ENCODE measurements at places on chromosomes 4 and X. TPM values are rescaled to one million over a fixed set of nuclear protein-coding genes. Genes with fewer than 3 reads are reported as not detected.
A peak's percentile ranks its signal among the peaks of the same experiment; 100 is the strongest.

The RNF212 gene
- total RNA-seq: 1.3 TPM

The SMIM31 gene
- total RNA-seq: not detected

The POF1B gene
- 0.33 TPM for total RNA-seq

The MXRA5 gene
- 13.5 TPM for total RNA-seq

The TKTL2 gene
- total RNA-seq: not detected

The SPP1 gene
- total RNA-seq: 180 TPM

The PDE6B gene
- 1.9 TPM for total RNA-seq

The CEP135 gene
- 10.4 TPM for total RNA-seq

The EFHC2 gene
- total RNA-seq: 0.84 TPM

The FGFR3 gene
- 1.2 TPM for total RNA-seq

The MAGEA2 gene
- total RNA-seq: not detected

The CXCL5 gene
- not detected for total RNA-seq

The XAGE1A gene
- not detected for total RNA-seq

The COL25A1 gene
- total RNA-seq: 2.2 TPM

The MXD4 gene
- 45.7 TPM for total RNA-seq

The CFI gene
- 64.5 TPM for total RNA-seq

- no peak overlapping the region for H3K27ac ChIP-seq
- H3K36me3 ChIP-seq: no peaks in the 10 kb centered on the region
- no peaks in the 10 kb centered on the region for H3K27me3 ChIP-seq
- no peaks in the 10 kb centered on the region for H3K4me1 ChIP-seq
- no peak for DNase-seq
These were observed 586.1 kb upstream of the PITX2 start for GRCh38 chr4:111208970-111209369.

DNA sequence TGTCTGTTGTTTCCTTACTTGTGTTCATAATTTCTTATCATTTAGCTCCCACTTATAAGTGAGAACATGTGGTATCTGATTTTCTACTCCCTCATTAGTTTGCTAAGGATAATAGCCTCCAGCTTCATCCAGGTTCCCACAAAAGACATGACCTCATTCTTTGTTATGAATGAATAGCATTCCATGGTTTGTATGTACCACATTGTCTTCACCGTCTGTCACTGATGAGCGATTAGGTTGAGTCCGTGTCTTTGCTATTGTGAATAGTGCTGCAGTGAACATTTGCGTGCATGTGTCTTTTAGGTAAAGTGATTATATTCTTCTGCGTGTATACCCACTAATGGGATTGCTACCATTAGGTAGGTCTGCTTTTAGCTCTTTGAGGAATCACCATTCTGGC, 624.3 kb upstream of the EPHA5 start:
- H3K27me3 ChIP-seq: no peaks in the 10 kb centered on the region
- DNase-seq: no peak
- H3K27ac ChIP-seq: no peak overlapping the region
- H3K4me1 ChIP-seq: no peaks in the 10 kb centered on the region
- no peak overlapping the region for H3K4me3 ChIP-seq

- no peak overlapping the region for H3K27ac ChIP-seq
- H3K27me3 ChIP-seq: no peaks in the 10 kb centered on the region
- no peaks in the 10 kb centered on the region for H3K4me1 ChIP-seq
These were observed 84.0 kb downstream of the WWC2 start for GRCh38 chr4:183182873-183183725.

DNA sequence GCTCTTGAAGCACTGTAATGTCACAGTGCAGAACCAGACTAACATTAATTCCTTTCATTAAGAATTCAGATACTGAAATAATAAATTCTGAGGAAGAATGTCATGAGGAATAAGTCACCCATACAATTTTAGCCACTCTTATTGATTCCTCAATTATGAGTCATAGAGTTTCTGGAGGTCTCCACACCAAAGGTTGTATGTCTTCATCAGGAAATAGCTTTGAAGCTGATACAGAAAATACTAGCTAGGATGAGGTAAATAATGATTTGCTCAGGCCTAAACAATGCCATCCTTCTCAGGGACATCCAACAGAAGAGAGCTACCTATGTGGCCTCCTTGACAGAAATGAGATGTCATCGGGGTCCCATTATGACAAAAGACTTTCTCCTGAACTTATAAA, 238.8 kb downstream of the OR13H1 start:
- no peak for DNase-seq
- no peaks in the 10 kb centered on the region for H3K4me1 ChIP-seq
- H3K27me3 ChIP-seq: no peaks in the 10 kb centered on the region

DNA sequence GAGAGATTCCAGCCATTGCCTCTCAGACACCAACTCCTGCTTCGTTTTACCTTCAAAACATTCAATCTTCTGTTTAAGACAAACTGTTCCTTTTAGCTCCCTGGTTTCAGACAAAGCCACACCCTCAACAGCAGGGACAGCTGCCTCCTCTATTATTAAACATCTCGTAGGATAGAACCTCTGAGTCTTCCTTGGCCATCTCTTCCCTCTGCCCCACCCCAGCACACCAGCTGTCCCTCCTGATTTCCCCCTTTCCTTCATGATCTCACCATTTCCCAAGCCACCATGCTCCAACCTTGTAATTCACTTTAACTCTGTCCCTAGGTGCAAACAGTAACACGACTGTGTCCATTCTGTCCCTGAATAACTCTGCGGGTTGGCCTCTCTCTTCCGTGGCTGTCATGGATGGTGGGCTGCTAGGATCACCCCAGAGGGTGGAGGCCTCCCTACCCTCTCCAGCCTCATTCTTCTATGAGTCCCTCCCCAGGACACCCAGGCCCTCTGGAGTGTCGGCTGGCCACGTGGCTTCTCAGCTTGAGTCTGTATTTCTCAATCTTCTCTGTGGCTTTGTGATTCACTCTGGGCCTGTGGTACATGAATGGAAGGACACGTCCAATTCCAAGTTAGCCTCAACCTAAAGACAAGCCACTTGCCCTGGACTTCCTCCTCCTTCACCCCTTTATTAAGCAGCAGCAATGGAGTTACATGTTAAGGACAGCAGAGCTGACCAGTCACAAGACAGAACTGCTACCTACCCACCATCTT, 349.9 kb downstream of the FBXW7 start:
- no peak for DNase-seq
- H3K27me3 ChIP-seq: no peaks in the 10 kb centered on the region
- no peaks in the 10 kb centered on the region for H3K36me3 ChIP-seq
- no peaks in the 10 kb centered on the region for H3K4me1 ChIP-seq
- no peak overlapping the region for H3K4me3 ChIP-seq

- H3K4me1 ChIP-seq: no peaks in the 10 kb centered on the region
- H3K27me3 ChIP-seq: no peaks in the 10 kb centered on the region
- DNase-seq: no peak
- H3K36me3 ChIP-seq: no peaks in the 10 kb centered on the region
- H3K4me3 ChIP-seq: no peak overlapping the region
These were observed 1614.0 kb upstream of the PCDH10 start for GRCh38 chr4:131534944-131535645.

GRCh38 chrX:20664774-20665173, 398.1 kb upstream of the RPS6KA3 start:
- H3K36me3 ChIP-seq: no peaks in the 10 kb centered on the region
- H3K4me1 ChIP-seq: no peaks in the 10 kb centered on the region
- no peak overlapping the region for H3K4me3 ChIP-seq
- no peak for DNase-seq
- no peaks in the 10 kb centered on the region for H3K27me3 ChIP-seq
- no peak overlapping the region for H3K27ac ChIP-seq

GRCh38 chrX:76155786-76156185, 17.1 kb upstream of the PBDC1 start:
- no peak overlapping the region for H3K4me3 ChIP-seq
- no peaks in the 10 kb centered on the region for H3K36me3 ChIP-seq
- H3K27me3 ChIP-seq: no peaks in the 10 kb centered on the region
- DNase-seq: no peak
- H3K4me1 ChIP-seq: no peaks in the 10 kb centered on the region
- H3K27ac ChIP-seq: no peak overlapping the region

GRCh38 chr4:26073886-26074560, 160.0 kb downstream of the SMIM20 start:
- H3K4me3 ChIP-seq: no peak overlapping the region
- H3K36me3 ChIP-seq: no peaks in the 10 kb centered on the region
- DNase-seq: no peak
- no peak overlapping the region for H3K27ac ChIP-seq
- H3K4me1 ChIP-seq: no peaks in the 10 kb centered on the region

DNA sequence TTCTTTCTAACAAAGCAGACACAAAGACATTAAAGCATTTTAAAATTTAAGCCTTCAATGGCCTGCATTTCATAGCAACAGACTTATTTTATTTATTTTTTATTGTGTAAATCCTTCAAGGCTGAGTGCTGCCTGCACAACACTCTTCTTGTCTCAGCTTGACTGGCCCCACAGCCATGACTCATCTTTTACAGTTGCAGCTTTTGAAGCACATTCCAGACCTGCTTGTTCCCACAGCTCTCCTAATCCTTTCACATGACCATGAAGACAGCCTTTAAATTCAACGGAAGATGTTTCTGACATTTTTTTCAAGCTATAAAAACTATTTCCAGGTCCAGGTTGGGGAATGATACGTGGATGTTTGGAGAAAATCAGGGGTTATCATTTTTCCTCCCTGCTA, 276.9 kb upstream of the TACR3 start:
- no peaks in the 10 kb centered on the region for H3K27me3 ChIP-seq
- H3K36me3 ChIP-seq: no peaks in the 10 kb centered on the region
- H3K27ac ChIP-seq: no peak overlapping the region

GRCh38 chr4:168885400-168885799, 124.7 kb downstream of the CBR4 start:
- H3K4me3 ChIP-seq: no peak overlapping the region
- H3K4me1 ChIP-seq: peaks cover 7% of the 10 kb centered on the region
- no peaks in the 10 kb centered on the region for H3K27me3 ChIP-seq
- no peak for DNase-seq
- H3K27ac ChIP-seq: no peak overlapping the region

GRCh38 chr4:26751838-26752237, 108.8 kb upstream of the STIM2 start:
- no peak for DNase-seq
- H3K36me3 ChIP-seq: no peaks in the 10 kb centered on the region
- no peaks in the 10 kb centered on the region for H3K4me1 ChIP-seq
- no peaks in the 10 kb centered on the region for H3K27me3 ChIP-seq
- no peak overlapping the region for H3K4me3 ChIP-seq
- no peak overlapping the region for H3K27ac ChIP-seq

- H3K36me3 ChIP-seq: no peaks in the 10 kb centered on the region
- peak; percentile 93 for DNase-seq
- H3K27ac ChIP-seq: peak within 1 kb of the TSS; percentile 92
- no peaks in the 10 kb centered on the region for H3K27me3 ChIP-seq
These were observed at the start of gene UNC5C for GRCh38 chr4:95548738-95549245. Gene UNC5C, minus strand, starts transcription at chr4:95548973.

DNA sequence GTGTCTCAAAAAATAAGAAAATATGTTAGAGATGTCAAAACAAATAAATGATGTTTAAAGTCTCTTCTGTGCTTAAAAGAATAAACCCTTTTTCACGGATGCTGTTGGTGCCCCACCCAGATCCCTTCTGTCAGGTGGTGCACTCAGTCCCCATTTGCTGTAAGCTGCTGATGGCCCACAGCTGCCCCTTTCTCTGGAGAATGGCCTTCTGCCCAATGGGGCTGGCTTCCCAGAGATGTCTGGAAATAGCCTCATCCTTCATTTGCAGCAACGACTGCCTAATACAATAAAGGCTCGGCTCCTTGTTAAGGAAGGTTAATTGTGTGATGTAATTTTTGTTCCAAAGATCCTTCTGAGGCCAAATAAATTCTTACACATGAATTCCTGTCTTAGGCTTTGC, 31.8 kb downstream of the ETNPPL start:
- no peak for DNase-seq
- H3K27ac ChIP-seq: no peak overlapping the region
- H3K36me3 ChIP-seq: no peaks in the 10 kb centered on the region
- no peak overlapping the region for H3K4me3 ChIP-seq
- no peaks in the 10 kb centered on the region for H3K4me1 ChIP-seq

GRCh38 chr4:10115797-10116568, 616 bp downstream of the WDR1 start:
- H3K27ac ChIP-seq: peak overlapping the region; percentile 84
- no peaks in the 10 kb centered on the region for H3K36me3 ChIP-seq
- H3K4me3 ChIP-seq: peak overlapping the region; percentile 94
- no peaks in the 10 kb centered on the region for H3K27me3 ChIP-seq
- peaks cover 5% of the 10 kb centered on the region for H3K4me1 ChIP-seq
- DNase-seq: peak; percentile 84

DNA sequence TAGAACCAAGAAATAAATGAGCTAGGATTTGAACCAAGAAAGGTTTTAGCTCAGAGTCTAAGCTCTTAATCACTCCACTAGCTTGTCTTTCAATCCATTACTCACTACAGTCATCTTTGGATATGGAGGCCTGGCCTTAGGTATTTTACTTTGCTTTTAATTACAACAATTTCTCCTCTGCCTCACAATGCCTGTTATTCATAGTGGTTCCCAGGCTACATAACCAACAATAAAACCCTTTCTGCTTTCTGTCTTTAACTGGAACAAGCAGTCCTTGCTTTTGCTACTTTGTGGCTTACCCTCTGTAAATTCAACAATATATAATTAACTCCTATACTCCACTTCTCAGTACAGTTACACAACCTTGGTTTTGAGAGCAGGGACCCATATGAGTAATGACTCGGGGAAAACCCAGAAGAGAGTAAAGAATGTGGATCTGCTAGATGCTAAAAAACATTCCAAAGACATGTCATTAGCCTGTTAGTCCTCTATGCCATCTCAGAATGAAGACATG, 94.7 kb upstream of the NAP1L5 start:
- no peaks in the 10 kb centered on the region for H3K27me3 ChIP-seq
- H3K4me1 ChIP-seq: peaks cover 3% of the 10 kb centered on the region
- H3K36me3 ChIP-seq: peaks cover 3% of the 10 kb centered on the region
- H3K27ac ChIP-seq: peak overlapping the region; percentile 28
- no peak overlapping the region for H3K4me3 ChIP-seq
- no peak for DNase-seq

DNA sequence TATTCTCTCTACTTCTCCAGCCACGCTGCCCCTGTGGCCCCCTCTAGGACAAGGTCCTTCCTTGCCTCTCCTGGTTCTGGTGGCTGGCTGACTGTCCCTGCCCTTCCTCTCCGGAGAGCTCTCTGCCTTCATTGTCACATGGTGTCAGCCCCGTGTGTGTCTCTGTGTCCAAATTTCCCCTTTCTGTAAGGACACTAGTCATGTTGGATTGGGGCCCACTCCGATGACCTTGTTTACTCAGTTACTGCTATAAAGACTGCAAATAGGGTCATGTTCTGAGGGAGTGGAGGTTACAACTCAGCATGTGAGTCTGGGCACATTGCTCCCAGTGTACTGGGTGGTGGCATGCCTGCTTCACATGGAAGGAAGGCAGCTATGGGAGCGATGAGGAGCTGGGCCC, 129.5 kb upstream of the PSAPL1 start:
- no peak for DNase-seq
- H3K27ac ChIP-seq: no peak overlapping the region
- H3K4me3 ChIP-seq: no peak overlapping the region
- no peaks in the 10 kb centered on the region for H3K4me1 ChIP-seq

GRCh38 chr4:8786166-8786565, 85.5 kb downstream of the HMX1 start:
- H3K4me3 ChIP-seq: no peak overlapping the region
- H3K27ac ChIP-seq: no peak overlapping the region
- H3K4me1 ChIP-seq: no peaks in the 10 kb centered on the region

- no peaks in the 10 kb centered on the region for H3K4me1 ChIP-seq
- no peaks in the 10 kb centered on the region for H3K27me3 ChIP-seq
- no peaks in the 10 kb centered on the region for H3K36me3 ChIP-seq
- H3K27ac ChIP-seq: no peak overlapping the region
These were observed 2.4 kb downstream of the LONRF3 start for GRCh38 chrX:118976599-118977340.

All from aorta (tissue), 5 donors.